CD4-positive, alpha-beta T cell treated with Interleukin-2 at 100 ng/mL for 4 hours (primary cell): ENCODE measurements at places on chromosomes 2 and 18.

DNA sequence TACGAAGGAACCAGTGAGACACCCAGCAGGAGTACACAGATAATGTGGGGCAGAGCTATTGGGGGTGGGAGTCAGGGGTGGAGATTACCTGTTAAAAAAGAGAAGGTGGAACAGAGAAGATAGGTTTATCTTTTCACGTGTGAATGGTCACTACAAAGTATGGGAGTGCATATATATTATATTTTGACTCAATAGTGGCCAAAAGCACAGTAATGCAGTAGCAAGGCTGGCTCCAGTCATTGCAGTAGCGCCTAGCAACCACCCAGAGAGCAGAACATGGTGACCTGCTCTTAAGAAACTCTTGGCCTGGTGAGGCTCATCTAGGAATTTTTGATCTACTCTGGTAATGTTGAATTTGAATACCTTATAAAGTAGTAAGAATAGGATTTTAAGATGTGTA, 1.0 kb downstream of the IMPACT start:
- DNase-seq, result no peak

GRCh38 chr2:38109732-38110181, 33.8 kb upstream of the CYP1B1 start:
- no peak for DNase-seq

- peak; percentile 55 for DNase-seq
Measured at GRCh38 chr2:74399785-74400184, 19.7 kb upstream of the DCTN1 start.

- DNase-seq, result no peak
Measured at GRCh38 chr18:28875059-28875458, 698.1 kb upstream of the CDH2 start.

DNA sequence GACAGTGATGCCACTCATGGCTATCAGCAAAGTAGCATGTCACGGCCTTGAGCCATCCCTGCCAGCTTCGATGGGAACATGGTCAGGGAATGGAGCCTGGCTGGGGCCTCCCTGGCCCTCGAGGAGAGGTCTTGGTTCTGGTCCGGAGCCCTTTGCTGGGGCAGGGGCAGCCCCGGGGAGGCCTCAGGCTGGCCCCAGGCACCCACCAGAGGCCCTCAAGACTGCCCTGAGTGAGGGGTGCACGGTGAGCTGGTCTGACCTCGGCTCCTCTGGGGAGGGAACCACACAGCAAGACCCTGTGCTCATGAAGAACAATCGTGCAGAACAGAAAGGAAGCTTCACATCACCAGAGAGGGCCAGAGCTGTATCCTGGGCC, 75.2 kb upstream of the OTOS start:
- no peak for DNase-seq

DNA sequence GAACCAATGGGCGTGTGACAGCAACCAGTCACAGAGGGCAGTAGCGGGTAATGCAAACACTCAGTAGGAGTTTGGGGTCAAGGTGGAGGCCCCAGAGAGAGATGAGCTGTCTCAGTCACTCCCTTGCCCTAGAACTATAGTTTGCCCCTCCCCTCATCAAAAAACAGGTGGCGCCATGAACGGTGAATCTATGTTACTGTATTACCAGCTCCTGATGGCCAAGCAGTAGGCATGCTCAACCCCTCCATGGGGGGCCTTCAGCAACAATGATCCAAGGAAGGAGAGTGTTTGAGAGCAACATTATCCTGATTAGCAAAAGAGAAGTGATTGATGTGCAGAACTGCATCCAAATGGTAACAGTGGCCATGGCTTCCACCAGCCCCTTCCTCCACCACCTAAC, 30.4 kb downstream of the TRABD2A start:
- DNase-seq, result no peak

GRCh38 chr2:28088970-28089369, 198.4 kb downstream of the BABAM2 start:
- no peak for DNase-seq

GRCh38 chr2:239275847-239276831, 124.7 kb downstream of the HDAC4 start:
- DNase-seq, result no peak

- no peak for DNase-seq
Measured at GRCh38 chr2:19480673-19481072, 122.2 kb upstream of the OSR1 start.

- no peak for DNase-seq
Measured at GRCh38 chr2:238728330-238729260, 119.3 kb upstream of the TWIST2 start.

GRCh38 chr2:58146707-58147106, 94.4 kb downstream of the FANCL start:
- peak; percentile 19 for DNase-seq

GRCh38 chr2:12168354-12168753, 421.9 kb downstream of the LPIN1 start:
- no peak for DNase-seq

- DNase-seq, result no peak
Measured at GRCh38 chr2:106063181-106063580, 130.9 kb downstream of the UXS1 start.

- no peak for DNase-seq
Measured at GRCh38 chr18:36467614-36468013, 170.1 kb downstream of the FHOD3 start.

GRCh38 chr2:224363281-224363680, 38.6 kb downstream of the FAM124B start:
- no peak for DNase-seq

GRCh38 chr2:8848328-8849100, 11.1 kb upstream of the KIDINS220 start:
- DNase-seq, result no peak

- no peak for DNase-seq
Measured at GRCh38 chr2:207107131-207107530, 58.6 kb downstream of the KLF7 start.

DNA sequence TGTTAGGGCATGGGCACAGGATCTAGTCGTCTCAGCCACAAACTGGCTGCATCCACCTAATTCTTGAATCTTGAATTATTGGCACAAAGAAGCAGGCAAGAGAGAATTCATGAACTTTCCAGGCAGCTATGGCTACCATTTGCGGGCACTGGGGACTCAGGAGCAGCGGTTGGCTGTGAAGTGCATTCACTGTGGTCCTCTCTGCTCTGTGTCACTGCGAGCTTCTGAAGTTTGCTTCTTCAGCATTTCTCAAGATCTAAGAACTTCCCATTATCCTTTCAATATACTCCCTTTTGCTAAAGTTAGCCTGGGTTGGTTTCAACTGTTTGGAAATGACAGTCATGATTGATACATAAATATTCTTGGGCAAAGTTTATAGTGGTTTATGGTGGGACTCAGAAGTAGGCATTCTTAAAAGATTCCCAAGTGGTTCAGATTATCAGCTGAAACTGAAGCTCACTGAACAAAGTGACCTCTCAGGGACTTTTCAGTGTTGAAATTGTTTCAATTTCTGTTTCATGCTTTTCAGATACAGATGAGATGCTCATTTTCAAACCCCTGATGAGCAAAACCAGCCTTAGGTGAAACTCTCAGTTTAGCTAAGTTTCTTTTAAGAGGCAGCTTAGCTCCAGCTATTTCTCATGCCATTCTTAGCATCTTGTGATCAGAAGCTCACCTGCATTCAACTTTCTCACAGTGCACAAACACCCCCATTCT, 1258.3 kb upstream of the GYPC start:
- DNase-seq, result no peak

GRCh38 chr2:226115102-226115831, 684.4 kb downstream of the IRS1 start:
- DNase-seq, result no peak

- no peak for DNase-seq
Measured at GRCh38 chr2:147214914-147215313, 629.9 kb upstream of the ACVR2A start.

GRCh38 chr2:219697811-219698747, 70.6 kb downstream of the SLC4A3 start:
- no peak for DNase-seq

- no peak for DNase-seq
Measured at GRCh38 chr2:181697126-181697525, 16.8 kb upstream of the NEUROD1 start.

GRCh38 chr2:15142069-15142689, 419.0 kb downstream of the NBAS start:
- DNase-seq, result peak; percentile 45

GRCh38 chr18:73150199-73150598, 282.4 kb upstream of the NETO1 start:
- no peak for DNase-seq

GRCh38 chr2:112777036-112777435, 7.3 kb downstream of the IL1A start:
- no peak for DNase-seq

- no peak for DNase-seq
Measured at GRCh38 chr18:36856815-36857214, 27.9 kb downstream of the KIAA1328 start.

DNA sequence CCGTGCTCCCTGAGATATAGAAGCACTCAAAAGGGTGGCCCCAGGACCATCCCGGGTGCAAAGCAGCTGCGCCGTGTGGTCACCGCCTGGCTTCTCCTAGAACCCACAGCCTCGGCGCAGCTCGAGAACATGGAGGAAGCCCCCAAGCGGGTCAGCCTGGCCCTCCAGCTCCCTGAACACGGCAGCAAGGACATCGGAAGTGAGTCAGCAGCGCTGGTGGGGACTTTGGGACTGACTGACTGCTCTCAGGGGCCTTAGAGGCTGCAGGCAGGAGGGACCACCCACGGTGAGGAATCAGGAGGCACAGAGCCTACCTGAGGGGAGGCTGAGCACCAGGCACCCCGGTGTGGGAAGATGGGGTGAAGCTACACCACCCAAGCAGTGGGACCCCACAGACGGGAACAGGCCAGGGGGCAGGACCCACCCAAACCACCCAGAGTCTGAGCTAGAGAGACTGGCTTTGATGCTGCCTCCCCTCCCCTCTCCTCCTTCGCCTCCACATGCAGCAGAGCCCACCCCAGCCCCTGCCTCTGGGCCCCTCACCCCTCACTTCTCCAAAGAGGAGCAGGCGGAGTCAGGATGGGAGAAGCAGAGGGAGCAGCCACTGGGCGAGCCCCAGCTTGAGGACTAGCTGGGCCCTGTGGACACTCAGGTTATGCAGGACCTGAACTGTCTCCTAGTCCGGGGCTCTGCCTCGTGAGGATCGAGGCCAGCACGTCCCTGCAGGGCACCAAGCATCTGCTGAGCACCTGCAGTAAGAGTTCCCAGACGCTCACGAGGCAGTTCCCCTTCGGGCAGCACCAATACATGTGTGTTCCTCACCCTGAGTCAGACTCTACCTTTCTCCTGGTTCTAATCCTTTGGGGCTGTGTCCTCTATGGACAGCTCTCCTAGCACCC, 28.7 kb downstream of the MTERF4 start:
- no peak for DNase-seq

DNA sequence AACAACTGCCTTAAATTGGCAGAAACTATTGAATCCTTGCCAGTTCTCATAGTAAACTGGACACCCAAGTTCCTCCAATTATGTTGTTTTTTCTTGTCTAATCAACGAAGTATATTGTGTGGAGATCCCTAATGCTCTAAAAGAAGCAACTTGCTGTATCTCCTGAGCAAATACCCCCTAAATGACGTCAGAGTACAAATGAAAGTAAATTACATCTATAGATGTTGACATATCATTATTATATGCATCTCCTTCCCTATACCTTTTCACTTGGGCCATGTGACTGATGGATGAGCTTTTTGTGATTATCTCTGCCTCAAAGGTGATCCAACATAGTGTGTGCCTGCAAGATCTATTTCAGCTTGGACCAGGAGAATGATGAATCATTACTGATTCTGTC, 159.4 kb downstream of the CCDC148 start:
- no peak for DNase-seq

GRCh38 chr2:23244617-23245016, 140.4 kb upstream of the KLHL29 start:
- no peak for DNase-seq

GRCh38 chr2:34011684-34012083, 412.6 kb upstream of the FAM98A start:
- no peak for DNase-seq

DNA sequence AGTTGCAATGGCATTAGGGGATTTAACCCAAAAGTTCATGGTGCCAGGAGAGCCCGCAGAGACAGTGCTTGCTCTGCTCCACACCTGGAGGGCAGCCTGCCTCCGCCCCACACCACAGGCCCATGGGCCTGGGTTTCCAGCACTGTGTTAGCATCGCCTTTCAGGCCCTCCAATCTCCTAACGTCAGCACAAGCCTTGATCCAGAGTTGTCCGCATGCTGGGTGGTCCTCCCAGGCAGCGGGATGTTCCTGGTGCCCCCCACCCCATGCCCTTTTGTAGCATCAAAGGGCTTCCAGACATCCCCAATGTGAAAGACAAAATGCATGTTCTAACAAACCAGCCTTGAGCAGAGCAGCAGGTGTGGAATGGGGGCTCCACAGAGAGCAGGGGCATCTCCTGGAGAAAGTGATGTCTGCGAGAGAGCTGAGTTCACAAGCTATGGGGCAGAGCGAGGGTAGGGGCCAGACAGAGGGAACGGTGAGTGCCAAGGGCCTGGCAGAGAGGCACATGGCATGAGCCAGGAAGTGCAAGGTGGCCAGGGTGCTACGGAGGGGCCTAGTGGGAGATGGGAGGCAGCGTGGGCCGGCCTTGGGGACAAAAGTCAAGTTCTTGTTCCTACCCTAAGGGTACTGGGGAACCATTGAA, 119.2 kb downstream of the CYP26B1 start:
- no peak for DNase-seq

GRCh38 chr18:31549416-31549815, 42.3 kb upstream of the TTR start:
- DNase-seq, result no peak

DNA sequence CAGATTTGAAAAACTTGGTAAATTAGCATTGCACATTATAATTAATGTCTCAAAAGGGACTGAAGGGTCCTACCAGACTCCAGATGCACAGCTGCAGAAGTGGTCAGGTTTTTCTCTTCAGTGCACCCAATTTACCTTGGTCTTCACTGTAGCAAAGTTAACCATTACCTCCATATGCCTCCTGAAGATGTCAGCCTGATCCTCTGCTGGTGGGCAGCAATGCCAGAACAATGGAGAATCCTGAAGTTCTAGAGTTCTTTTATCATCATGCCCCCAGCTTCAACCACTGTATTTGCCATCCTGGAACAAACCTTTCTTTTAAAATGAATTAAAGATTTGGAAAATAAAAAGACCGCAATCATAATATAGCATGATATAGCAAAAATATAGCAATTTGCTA, 1774.8 kb upstream of the CELF4 start:
- DNase-seq, result no peak

GRCh38 chr18:7742224-7742623, 175.1 kb downstream of the PTPRM start:
- no peak for DNase-seq

DNA sequence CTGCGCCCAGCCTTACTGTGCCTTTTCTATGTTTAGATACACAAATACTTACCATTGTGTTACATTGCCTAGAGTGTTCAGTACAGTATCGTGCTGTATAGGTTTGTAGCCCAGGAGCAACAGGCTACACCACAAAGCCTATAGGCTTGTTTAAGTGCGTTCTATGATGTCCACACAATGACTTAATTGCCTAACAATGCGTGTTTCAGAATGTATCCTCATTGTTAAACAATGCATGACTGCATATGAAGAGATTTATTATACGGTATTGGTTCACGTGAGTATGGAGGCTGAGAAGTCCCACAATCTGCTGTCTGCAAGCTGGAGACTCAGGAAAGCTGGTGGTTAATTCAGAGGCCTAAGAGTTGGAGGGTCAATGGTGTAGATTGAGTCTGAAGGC, 46.1 kb upstream of the MGAT4A start:
- no peak for DNase-seq

GRCh38 chr18:59229701-59230443, 9.9 kb downstream of the GRP start:
- DNase-seq, result no peak
